ENCODE measurements at places on chromosomes 4 and X.

DNA sequence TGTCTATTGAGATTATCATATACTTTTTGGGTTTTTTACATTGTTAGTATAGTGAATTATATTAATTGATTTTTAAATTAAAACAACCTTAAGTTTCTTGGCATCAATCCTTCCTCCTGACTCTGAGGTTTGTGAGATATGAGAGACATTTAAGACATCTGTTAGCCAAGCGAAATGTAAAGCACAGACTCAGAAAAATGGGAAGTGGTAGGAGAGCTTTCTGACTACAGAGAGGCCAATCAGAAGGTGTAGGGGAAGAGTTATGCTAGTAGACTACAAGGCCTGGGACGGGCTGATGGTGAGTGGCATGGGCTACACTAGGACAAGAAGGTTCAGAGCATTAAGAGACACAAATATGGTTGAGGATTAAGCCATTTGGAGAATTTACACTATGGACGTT lies 255.4 kb downstream of the PRDM5 start:
- no peak for DNase-seq

DNA sequence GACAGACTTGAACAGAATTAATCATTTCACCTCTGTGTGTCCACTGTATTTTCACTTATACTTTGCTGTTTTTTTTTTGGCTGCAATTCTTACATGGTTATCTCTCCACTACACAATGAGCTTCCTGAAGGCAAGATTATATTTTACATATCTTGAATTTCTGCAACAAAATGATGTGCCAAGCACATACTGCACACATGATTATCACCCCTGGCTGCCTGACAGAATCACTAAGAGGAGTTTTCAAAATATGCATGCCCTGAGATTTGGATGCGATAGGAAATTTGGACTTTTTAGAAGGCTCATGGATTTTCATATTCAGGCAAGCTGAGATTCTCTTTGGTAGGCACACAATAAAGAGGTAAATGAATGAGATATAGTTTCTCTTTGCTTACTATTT lies 1162.1 kb upstream of the IGFBP7 start:
- no peak for DNase-seq

- DNase-seq = no peak
Observed at GRCh38 chr4:48602222-48602621, 112.2 kb downstream of the ZAR1 start.

DNA sequence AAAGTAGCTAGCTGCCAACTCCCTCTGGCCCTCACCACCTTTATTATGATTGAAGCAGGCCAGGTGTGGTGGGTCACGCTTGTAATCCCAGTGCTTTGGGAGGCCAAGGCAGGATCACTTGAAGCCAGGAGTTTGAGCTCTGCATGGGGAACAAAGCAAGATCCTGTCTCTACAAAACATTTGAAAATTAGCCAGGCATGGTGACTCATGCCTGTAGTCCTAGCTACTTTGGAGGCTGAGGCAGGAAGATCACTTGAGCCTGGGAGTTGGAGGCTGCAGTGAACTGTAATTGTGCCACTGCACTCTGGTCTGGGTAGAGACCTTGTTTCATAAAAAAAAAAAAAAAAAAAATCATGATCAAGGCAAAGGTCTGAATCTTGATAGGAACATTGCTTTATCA lies 467.0 kb upstream of the DIPK2B start:
- no peak for DNase-seq

DNA sequence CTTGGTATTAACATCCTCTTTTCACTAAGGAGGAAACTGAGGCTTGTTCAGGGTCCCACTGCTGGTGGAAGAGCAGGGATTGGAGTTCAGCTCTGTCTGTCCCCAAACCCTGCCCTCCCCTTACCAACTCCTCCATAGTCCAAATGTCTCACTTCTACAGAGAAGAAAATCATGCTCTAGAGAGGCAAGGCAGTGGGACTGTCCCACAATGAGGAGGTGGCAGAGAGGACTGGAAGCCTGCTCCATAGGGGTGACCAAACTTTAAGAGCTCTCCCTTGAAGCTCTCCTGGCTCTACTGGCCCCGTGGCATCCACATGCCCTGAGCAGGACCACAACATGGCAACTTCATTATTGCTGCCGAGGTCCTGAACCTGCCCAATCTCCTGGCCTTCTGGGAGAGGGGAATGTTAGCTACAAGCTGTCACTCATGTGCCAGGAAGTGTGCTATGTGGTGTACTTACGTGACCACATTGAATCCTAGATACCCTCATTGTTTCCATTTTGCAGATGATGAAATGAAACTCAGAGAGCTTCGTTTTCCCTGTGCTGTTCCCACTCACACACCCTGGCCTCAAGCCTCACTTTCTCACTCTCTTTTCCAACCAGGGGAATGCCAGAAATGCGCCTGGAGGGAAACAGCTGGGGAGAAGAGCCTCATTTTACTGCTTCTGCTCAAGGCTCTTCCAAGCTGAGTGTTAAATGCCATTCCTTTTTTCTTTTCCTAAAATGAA lies 71.5 kb downstream of the ANAPC4 start:
- DNase-seq = no peak

- no peak for DNase-seq
Observed at GRCh38 chrX:130594453-130594916, 192.7 kb downstream of the RBMX2 start.
